Osteocyte (in vitro differentiated cells): ENCODE measurements at places on chromosomes 5 and 9. TPM values are rescaled to one million over a fixed set of nuclear protein-coding genes. Genes with fewer than 3 reads are reported as not detected.

- H3K4me1 ChIP-seq, result no peaks in the 10 kb centered on the region
- H3K4me3 ChIP-seq, result no peak overlapping the region
- no peak overlapping the region for H3K27ac ChIP-seq
- no peak for DNase-seq
These were observed 16.8 kb upstream of the NSD1 start for GRCh38 chr5:177116631-177117373.

GRCh38 chr5:98573834-98574320 is 199.6 kb upstream of the RGMB start:
- no peak overlapping the region for H3K4me3 ChIP-seq
- no peaks in the 10 kb centered on the region for H3K27me3 ChIP-seq
- H3K36me3 ChIP-seq, result no peaks in the 10 kb centered on the region
- H3K4me1 ChIP-seq, result peaks cover 15% of the 10 kb centered on the region

GRCh38 chr9:130128733-130129431 is 43.3 kb upstream of the NCS1 start:
- DNase-seq, result no peak
- peaks cover 27% of the 10 kb centered on the region for H3K4me1 ChIP-seq
- H3K27me3 ChIP-seq, result no peaks in the 10 kb centered on the region
- H3K36me3 ChIP-seq, result peaks cover 41% of the 10 kb centered on the region

GRCh38 chr5:34626036-34626435 is 30.1 kb upstream of the RAI14 start:
- no peak for DNase-seq
- no peaks in the 10 kb centered on the region for H3K27me3 ChIP-seq
- peaks cover 19% of the 10 kb centered on the region for H3K4me1 ChIP-seq
- no peak overlapping the region for H3K27ac ChIP-seq
- peaks cover 2% of the 10 kb centered on the region for H3K36me3 ChIP-seq
- H3K4me3 ChIP-seq, result no peak overlapping the region

DNA sequence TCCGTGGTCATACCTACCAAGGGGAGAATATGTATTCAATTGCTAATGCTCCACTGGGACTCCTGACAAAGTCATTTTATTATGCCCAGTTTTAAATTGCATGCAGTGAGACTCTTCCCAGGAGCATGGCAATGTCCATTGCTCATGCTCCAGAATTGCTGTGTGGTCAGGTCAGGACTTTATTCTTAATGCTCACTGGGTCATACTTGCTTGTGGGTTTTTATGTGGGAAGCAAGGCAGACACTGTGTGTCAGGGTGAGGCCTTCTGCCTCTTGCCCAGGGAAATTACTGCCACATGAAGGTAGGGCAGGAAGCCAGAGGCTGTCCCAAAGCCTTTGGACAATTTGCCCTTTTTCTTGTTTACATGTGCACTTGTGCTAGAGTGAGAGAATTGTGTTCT is 164.6 kb upstream of the MEF2C start:
- H3K4me3 ChIP-seq, result no peak overlapping the region
- H3K27me3 ChIP-seq, result no peaks in the 10 kb centered on the region
- DNase-seq, result no peak

GRCh38 chr5:12071455-12071854 is 167.2 kb upstream of the CTNND2 start:
- peaks cover 4% of the 10 kb centered on the region for H3K27me3 ChIP-seq
- no peaks in the 10 kb centered on the region for H3K4me1 ChIP-seq
- H3K4me3 ChIP-seq, result no peak overlapping the region
- no peak overlapping the region for H3K27ac ChIP-seq

- no peaks in the 10 kb centered on the region for H3K27me3 ChIP-seq
- H3K27ac ChIP-seq, result no peak overlapping the region
- DNase-seq, result no peak
These were observed 828.1 kb upstream of the ZNF608 start for GRCh38 chr5:125574491-125575044.

- H3K27me3 ChIP-seq, result no peaks in the 10 kb centered on the region
- H3K36me3 ChIP-seq, result no peaks in the 10 kb centered on the region
- H3K27ac ChIP-seq, result peak overlapping the region; percentile 72
These were observed 231.4 kb downstream of the NR2F1-AS1 start for GRCh38 chr5:93349613-93350012.

Gene GRIA1
- total RNA-seq, result 48.1 and 48.8 TPM in 2 replicates

Gene TAF11L5
- total RNA-seq, result not detected in 2 replicates

Gene ALDOB
- not detected in 2 replicates for total RNA-seq

Gene MARCOL
- total RNA-seq, result not detected in 2 replicates
